ENCODE measurements at places on chromosomes 7 and 10. TPM values are rescaled to one million over a fixed set of nuclear protein-coding genes. Genes with fewer than 3 reads are reported as not detected.

DNA sequence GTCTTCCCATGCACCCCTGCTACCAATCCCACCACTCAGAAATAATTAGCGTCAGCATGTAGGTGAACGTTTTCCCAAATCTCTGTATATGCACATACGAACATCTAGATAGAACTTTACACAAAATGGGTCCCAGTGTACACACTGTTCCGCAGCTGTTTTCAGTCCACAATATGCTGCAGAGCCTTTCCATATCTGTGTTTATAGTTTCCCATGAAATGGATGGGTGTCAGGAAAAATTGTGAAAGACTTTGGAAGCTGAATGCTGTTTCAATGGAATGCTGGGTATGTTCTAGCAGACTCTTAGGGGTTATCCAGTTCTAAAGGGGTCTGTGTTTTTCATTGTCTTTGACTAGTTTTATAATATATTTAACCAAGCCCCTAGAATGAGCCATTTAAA, 13.8 kb downstream of the GRK5 start:
- no peak overlapping the region for H3K27ac ChIP-seq
- no peaks in the 10 kb centered on the region for H3K27me3 ChIP-seq
- no peak overlapping the region for H3K4me3 ChIP-seq
- no peaks in the 10 kb centered on the region for H3K36me3 ChIP-seq
- no peak for DNase-seq
- H3K4me1 ChIP-seq, result no peaks in the 10 kb centered on the region

GRCh38 chr7:116582806-116583444, 58.1 kb downstream of the CAV1 start:
- H3K36me3 ChIP-seq, result no peaks in the 10 kb centered on the region
- H3K27ac ChIP-seq, result no peak overlapping the region
- H3K4me1 ChIP-seq, result peaks cover 3% of the 10 kb centered on the region
- no peaks in the 10 kb centered on the region for H3K27me3 ChIP-seq
- H3K4me3 ChIP-seq, result no peak overlapping the region
- no peak for DNase-seq

GRCh38 chr7:94472608-94473007, 37.0 kb upstream of the CASD1 start:
- no peak overlapping the region for H3K4me3 ChIP-seq
- DNase-seq, result no peak
- no peaks in the 10 kb centered on the region for H3K27me3 ChIP-seq
- no peaks in the 10 kb centered on the region for H3K4me1 ChIP-seq

DNA sequence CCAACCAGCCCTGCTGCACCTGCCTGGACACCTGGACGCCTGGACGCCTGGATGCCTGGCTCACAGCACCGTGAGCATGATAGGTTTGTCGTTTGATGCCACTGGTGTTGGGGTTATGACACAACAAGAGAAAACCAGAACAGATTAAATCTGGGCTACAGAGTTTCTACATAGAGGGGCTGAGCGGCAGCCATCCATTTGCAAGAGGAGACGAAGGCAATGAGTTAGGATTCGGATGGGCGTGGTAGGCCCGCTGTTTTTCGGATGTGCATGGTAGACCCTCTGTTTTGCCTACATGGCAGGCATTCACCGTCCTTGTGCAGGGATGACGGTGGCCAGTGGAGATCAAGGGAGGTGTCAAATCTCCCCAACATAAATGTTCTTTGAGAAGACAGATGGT, 121.5 kb upstream of the RNF32 start:
- no peak overlapping the region for H3K4me3 ChIP-seq
- no peak for DNase-seq
- peaks cover 95% of the 10 kb centered on the region for H3K27me3 ChIP-seq
- H3K27ac ChIP-seq, result no peak overlapping the region
- no peaks in the 10 kb centered on the region for H3K4me1 ChIP-seq

DNA sequence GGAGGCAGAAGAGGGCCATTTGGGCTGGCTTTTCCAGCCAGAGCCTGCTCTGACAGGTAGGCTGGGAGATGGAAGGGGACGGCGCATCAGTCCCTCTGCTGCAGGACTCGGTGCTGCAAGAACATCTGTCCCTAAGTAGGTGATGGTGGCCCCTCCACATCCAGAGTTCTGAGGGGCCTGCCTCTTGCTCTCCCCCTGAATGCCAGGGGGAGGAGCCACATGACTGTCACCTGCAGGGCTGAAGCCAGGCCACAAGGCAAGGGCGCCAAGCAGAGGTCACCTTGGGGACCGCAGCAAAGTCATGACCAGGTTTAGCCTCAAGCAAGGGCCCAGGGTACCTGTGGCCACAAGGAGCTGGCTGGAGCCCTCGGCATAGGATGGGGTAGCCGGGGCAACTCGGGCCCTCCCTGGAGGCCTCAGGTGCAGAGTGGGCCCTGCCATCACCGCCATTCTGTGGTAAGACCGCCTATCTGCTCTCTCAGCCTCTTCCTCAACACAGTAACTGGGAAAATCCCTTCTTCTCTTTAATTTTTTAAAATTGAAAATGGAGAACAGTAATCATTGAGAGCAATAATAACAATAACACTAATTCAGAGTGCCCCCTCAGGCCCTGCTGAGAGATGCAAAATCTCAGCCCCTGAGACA, 99.3 kb downstream of the FAM53B start:
- DNase-seq, result no peak
- no peaks in the 10 kb centered on the region for H3K36me3 ChIP-seq
- peaks cover 16% of the 10 kb centered on the region for H3K4me1 ChIP-seq

- H3K27ac ChIP-seq, result no peak overlapping the region
- no peak overlapping the region for H3K4me3 ChIP-seq
- H3K4me1 ChIP-seq, result no peaks in the 10 kb centered on the region
- DNase-seq, result no peak
These were observed 268.4 kb upstream of the NPVF start for GRCh38 chr7:25496476-25497368.

MTPN gene
- total RNA-seq, result 181 TPM

All from PC-9 (cell line).